ENCODE measurements at places on chromosomes 4 and X.

DNA sequence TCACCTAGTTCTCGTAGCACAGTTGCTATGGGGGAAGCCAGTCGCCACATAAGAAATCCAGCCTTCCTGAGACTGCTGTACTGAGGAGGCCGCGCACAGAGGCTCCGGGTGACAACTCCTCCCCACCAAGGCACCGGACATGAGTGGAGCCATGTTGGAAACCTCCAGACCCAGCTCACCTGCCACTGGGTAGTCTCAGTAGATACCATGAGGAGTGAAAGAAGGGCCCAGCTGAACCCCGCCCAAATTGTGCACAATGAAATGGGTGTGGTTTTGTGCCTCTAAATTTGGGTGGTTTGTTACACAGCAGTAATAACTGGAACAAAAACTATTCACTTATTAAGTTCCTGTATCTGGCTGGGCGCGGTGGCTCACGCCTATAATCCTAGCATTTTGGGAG, 198.7 kb downstream of the BCOR start:
- DNase-seq: no peak

DNA sequence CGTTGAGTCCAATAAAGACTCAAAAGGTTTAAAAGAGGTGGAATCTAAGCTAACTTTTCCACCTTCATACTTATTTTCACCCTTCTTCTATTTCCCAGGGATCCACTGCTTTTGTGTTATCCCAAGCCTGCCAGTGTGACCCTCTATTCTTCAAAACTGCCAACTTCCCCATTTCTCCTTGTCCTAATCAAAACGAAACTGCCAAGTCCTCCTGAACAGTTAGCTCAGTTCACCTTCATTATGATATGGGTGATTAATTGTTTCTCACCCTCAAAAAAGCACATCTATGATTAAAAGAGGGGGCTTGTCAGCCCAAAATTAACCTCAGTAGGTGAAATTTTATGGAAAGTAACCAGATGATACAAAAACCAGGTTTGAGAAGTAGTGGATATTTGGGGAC, 108.4 kb downstream of the GUCY2F start:
- no peak for DNase-seq

GRCh38 chr4:3792813-3793212, 26.6 kb downstream of the ADRA2C start:
- DNase-seq: no peak

- no peak for DNase-seq
Observed at GRCh38 chr4:56289934-56290333, 97.4 kb downstream of the AASDH start.

DNA sequence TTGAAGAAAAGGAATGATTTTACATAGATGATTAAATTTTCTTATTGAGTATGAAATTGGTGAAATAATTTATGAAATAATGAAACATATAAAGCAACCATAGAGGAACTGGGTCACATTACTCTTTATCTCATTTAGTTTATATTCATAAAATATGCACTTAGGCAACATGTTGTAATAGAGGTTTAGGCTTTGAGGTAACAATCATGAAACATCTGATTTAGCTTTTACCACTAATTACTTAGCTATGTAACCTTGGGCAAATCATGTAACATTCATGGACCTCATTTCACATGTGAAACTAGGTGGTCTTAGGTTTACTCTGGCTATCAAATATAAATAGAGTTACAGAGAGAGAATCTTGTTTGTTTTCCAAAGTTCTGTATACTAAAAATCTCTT, 54.5 kb upstream of the SMARCA5 start:
- no peak for DNase-seq

DNA sequence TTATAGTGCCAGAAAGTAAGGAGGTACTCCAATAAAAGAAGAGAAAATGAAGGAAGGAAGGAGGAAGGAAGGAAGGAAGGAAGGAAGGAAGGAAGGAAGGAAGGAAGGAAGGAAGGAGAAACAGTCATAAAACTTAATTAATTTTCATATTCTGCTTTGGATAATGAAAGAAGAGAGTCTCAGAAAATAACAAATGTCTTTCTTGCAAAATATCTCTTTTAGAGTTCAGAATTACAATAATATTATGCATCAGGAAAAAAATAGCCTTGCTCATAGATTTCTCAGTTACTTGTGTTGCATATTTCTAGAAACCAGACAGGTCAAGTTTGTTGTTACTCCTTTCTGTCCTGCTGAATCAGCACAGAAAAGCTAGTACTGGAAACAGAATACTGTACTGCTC, 130.1 kb upstream of the DKK2 start:
- no peak for DNase-seq

DNA sequence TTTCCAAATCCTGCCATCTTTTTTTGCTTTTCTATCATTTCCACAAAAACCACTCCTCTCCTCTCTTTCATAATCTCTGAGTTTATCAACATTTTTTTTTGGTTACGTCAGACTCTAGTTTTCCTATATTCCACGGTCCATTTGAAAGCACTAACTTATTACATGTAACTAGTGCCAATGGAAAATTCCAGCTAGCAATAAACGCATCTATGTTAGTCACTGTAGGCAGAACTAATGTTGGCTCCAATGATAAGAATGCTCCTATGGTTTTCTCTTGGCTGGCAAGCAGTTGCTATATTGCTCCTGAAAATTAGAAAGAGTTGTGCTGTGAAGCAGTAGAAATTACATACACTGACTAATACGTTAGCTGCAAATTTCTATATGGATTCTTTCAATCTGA, 634.6 kb upstream of the FTHL17 start:
- DNase-seq: no peak

- no peak for DNase-seq
Observed at GRCh38 chrX:42290608-42291007, 367.3 kb upstream of the CASK start.

- DNase-seq: no peak
Observed at GRCh38 chr4:39456946-39457763, 1.6 kb downstream of the RPL9 start.

DNA sequence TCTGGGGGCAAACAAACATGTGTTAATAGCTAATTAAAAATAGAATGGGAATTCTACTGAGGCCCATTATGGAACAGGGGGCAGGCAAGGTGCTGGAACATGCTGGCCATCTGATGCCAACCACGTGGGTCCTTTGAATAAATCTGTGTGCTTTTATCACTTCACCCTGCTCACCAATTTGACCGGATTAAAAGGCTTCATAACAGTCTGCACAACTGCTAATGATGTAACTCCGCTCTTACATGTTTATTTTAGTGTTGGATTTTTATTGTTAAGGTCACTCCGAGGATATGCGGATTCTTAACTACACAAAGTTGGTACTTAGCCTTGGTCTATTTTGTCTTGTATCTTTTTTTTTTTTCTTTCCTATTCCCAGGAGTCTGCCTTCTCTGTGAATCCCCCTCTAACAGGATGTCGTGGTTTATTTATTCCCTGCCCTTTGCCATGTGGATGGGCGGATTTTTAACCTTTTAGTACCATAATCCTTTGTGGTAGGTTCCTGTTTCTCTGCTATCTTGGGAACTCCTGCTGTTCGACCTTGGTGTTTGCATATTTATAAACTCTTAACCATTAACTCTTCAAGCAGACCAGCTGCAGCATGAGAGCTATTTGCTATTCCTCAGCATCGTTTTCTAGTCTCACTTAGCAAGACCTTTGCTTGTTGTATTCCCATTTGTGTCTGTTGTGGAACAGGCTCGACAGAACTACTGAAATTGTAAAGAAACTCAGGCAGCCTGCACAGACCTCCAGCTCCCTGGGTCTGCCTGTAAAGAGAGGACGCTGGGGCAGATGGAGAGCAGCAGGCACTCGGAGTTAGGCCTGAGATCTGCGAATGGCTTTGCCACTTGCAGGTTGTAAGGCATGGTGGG, 38.0 kb downstream of the TRIM2 start:
- no peak for DNase-seq

DNA sequence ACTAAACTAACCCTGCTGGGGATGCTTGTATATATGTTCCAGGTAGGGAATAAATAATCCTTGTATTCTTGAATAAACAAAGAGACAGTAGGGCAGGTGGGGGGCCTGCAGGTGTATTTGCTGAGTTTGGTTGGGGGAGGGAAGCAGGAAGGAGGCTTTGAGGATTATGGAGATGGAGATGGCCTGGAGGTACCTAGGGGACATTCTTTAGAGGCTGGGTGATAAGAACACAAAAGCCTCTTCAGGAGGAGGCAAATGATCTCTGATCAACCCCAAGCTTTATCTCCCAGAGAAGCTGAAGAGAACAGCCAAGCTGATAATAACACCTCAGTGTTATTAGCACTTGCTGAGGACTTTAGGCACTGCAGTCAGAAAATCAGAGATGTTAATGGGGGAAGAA, 187.7 kb downstream of the MGST2 start:
- no peak for DNase-seq

DNA sequence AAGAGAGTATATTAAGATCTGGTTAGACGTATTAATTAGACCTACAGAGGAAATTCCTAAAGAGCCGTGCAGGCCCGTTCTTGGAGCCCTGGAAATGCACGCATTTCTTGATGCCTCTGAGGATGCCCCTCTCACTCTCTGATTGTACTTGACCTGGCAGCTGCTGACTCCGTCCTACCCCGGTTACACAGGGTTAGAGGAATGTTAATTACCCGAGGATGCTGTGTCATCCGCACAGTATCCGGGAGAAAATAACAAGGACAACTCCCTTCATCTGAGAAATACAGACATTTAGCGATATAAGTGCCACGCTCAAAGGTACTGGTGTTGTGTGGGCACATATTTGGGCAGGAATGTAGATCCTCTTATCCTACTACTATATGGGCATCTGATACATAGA, 404.6 kb upstream of the FAT1 start:
- no peak for DNase-seq

DNA sequence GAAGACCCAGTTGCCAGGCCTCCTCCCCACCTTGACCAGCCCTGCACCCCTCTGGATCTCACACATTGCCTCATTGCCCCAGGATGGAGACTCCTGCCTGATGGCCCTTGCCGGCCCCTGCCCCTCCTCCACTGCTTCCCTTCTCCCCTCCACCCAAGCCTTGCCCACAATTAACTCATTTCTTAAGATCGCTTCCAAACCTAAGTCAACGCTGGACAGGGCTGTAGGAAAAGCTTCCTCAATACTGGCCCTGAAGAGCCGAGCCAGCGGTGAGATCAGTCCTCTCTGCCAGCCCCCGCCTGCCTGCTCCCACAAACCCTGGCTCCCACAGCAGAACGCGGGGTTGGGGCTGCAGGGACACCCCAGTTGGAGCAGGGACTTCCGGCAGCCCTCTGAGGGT, 7.5 kb upstream of the HAUS7 start:
- no peak for DNase-seq

All from stimulated activated CD4-positive, alpha-beta T cell treated with anti-CD3 and anti-CD28 coated beads, Interleukin-4, amount 100 ng/mL, for 1 hour (primary cell).